ENCODE measurements at places on chromosomes 5 and 9. TPM values are rescaled to one million over a fixed set of nuclear protein-coding genes. Genes with fewer than 3 reads are reported as not detected.

GRCh38 chr9:13318027-13318426 is 38.5 kb upstream of the MPDZ start:
- H3K27me3 ChIP-seq, result no peaks in the 10 kb centered on the region
- no peak overlapping the region for H3K4me3 ChIP-seq
- DNase-seq, result no peak

- H3K4me3 ChIP-seq, result no peak overlapping the region
- no peaks in the 10 kb centered on the region for H3K36me3 ChIP-seq
- DNase-seq, result no peak
- peaks cover 4% of the 10 kb centered on the region for H3K4me1 ChIP-seq
- no peaks in the 10 kb centered on the region for H3K27me3 ChIP-seq
- H3K27ac ChIP-seq, result no peak overlapping the region
Observed at GRCh38 chr9:94139672-94140417, 55.6 kb downstream of the PTPDC1 start.

DNA sequence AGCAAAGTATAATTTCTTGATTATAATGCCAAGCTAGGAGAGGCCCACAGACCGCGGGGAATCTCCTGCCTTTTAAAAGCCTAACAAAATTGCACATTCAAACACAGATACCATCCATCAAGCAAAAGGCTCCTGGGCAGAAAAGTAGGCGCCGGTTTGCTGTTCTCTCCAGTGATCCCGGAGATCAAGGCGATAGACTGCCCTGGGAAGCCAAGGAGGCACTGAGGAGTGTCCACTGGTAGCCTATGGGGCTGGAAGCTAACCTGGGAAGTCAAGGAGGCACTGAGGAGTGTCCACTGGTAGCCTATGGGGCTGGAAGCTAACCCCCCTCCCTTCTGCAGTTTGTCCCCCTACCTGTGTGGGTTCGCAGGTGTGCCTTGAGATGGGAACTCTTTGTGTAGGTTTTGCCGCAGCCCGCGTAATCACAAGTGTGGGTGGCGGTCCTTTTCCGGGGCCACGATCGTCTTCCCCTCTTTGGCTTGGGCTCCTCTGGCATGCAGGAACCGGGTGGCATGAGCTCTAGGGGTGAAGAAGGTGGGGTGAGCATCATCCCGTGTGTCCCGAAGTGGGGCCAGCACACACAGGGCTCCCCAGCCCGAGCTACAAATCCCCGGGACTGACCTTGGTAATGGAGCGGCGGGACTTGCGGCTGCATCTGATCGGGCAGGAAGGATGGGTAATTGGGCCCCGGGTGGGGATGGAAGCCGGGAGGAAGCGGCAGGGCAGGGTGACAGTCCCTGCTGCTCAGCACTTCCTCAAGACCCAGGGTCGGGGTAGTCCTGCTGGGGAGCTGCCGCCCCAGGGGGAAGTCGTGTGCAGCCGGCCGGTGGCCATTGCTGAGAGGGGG is 2.7 kb downstream of the KLF4 start:
- H3K4me3 ChIP-seq, result no peak overlapping the region
- H3K36me3 ChIP-seq, result no peaks in the 10 kb centered on the region
- H3K27ac ChIP-seq, result no peak overlapping the region
- no peak for DNase-seq

PCDHB15 gene
- not detected for total RNA-seq

CCDC192 gene
- not detected for total RNA-seq

MLANA gene
- total RNA-seq, result not detected
